Skin of body (tissue), 3 donors: ENCODE measurements at places on chromosomes 5 and 9. TPM values are rescaled to one million over a fixed set of nuclear protein-coding genes. Genes with fewer than 3 reads are reported as not detected.

DAPK1 gene
- 29.0 TPM for total RNA-seq

GRCh38 chr5:6759401-6759800, 46.2 kb downstream of the TENT4A start:
- no peak for DNase-seq

DNA sequence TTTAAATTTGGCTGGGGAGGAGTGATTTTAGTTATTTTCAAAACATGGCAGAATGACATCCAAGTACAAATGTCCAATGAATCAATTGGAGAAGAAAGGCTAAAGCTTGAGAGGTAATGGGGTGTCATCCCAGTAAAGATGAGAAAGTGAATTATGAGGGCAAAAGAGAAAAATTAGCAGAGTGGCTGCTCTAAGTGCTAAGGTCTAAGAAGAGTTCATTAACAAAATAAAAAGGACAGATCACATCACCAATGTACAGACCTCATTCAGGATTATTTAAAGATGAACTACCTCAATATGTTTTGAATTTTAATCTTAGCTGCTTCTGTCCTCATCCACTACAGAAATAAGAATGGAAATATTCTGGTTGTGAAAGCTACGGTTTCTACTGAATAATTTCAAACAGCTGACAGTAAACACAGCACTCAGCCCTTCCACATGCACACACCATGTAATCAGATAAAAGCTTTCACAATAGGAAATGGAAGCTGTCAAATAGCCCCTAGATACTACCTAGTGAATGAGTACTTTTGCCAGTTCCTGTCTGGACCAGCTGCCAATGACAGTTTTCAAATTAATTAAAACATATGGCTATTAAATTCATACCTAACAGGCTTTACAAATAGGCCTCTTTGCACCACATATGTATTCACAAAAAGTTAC, 171.5 kb downstream of the SSBP2 start:
- DNase-seq = peak; percentile 46

DNA sequence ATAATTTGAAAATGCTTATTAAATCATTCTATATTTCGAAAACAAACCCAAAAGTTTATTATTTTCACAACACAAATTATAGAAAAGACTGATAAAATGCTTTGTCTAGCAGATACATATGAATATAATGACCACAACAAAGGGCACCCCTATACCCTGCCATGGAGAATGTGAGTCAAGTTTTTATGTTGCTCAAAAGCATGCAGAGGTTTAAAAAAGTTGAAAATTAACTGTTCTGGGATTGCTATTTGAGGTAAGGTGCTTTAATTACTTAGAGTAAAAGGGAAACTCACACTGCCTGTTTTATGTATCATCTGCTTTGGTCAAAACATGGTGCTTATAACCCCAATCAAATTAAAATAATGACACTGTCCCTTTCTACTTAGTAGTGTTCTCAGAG, 41.0 kb downstream of the MLANA start:
- no peak for DNase-seq

DAP gene
- 27.4 TPM for total RNA-seq

RGS7BP gene
- 0.89 TPM for total RNA-seq

CCDC152 gene
- 3.1 TPM for total RNA-seq

DNA sequence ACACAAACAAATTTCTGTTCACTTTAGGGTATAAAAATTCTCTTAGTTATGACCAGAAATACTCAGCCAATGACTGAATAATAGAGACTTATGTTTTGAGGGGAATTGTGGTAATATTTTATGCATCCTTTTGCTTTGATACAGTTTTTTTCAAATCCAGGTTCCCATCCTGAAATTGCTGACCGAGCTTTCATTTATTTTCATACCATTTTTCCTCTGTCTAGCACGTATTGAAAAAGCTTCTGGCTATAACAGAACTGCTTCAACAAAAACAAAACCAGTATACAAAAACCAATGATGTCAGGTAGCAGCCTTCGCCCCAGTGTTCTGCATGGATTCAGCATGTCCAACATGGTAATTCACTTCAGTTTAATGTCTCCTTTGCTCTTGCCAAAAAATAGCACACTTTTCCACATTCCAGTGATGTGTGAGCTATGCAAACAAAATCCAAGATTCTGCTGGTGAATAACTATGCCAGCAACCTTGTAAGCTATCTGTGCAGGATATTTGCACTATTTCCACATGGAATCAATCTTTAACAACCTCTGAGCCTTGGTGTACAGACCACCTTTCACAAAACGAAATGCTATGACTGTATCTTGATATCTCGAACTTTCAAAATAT, 22.0 kb downstream of the CCNH start:
- no peak for DNase-seq

LURAP1L gene
- total RNA-seq = 21.3 TPM

- DNase-seq = no peak
These were observed 354.5 kb upstream of the FTMT start for GRCh38 chr5:121497176-121497575.

- no peak for DNase-seq
These were observed 56.6 kb downstream of the NDUFAF2 start for GRCh38 chr5:61001647-61002046.

SLC4A9 gene
- total RNA-seq = not detected

- no peak for DNase-seq
These were observed 165.5 kb downstream of the C9orf50 start for GRCh38 chr9:129455151-129455995.

DNA sequence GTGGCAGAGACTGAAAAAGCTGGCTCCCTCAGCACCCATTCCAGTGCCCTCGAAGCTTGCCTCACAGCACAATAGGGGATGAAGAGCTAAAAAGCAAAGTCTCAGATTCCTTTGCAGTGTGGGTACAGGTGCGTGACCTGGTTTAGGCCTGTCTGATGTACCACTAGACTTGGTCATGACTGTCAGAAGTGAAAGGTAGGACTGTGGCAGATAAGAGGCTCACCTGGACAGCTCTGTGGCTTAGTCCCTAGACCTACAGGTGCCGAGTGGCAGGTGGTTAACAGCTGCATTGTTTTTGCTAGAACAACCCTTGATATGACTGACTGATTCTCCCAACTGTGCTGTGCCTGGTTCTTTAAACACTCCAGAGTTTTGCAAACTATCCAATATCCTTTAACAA, 14.7 kb upstream of the SFXN1 start:
- DNase-seq = no peak

- no peak for DNase-seq
These were observed 15.6 kb upstream of the ADRB2 start for GRCh38 chr5:148810823-148811222.

- no peak for DNase-seq
These were observed 6.3 kb upstream of the PHYKPL start for GRCh38 chr5:178238711-178239592.

DNA sequence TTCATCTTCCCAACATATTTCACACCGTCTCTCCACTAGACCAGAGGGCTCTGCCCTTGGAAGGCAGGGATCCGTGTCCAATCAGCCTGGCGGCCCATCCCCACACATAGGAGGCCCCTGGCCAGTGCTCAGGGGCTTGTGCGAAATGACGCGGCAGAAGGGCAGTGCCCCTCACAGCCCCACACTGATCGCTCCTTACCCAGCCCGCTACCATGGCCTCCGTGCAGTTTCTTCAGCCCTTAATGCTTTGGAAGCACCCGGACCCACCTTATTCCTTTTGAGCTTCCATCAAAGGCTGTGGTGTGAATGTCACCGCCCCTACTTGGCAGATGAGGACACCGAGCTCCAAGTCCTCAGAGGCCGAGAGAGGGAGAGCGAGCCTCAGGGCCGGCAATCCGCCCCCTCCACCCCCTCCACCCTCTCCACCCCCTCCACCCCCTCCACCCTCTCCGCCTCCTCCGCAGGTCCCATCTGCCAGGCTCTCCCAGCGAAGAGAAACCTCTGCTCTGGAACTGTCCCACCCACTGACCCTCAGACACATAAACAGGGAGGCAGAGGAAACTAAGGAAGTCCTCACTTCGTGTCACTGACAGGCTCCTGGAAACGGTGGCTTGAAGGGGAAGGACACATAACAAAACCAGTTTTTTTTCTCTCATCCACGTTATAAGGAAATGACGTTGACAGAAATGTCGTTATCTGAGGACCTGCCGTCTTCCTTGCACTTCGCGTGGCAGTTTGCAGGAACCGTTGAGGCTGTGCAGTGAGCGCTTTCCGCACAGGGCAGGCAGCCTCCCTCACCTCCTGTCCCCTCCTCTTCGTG, 13.9 kb downstream of the QSOX2 start:
- DNase-seq = no peak

DNA sequence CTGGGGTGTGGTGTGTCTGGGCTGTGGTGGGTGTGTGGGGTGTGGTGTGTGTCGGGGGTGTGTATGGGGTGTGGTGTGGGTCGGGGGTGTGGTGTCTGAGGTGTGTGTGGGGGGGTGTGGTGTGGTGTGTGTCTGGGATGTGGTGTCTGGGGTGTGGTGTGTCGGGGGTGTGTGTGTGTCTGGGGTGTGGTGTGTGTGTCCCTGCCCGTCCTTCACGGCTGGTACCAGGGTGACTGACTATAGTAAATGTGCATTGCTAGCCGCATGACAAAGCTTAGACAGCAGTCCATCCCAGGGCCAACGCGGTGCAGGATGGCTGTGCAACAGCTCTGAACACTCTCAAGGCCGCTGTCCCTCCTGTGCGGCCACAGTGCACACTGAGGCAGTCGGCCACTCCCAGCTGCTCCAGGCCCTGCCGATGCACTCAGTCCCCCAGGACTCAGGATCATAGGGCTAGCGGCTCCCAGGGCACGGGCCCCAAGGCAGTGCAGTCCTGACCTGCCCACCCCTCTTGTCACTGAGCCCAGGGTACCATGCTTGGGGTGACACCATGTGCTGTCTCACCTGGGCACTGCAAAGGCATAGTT, 54.0 kb downstream of the SECISBP2 start:
- DNase-seq = no peak
